ENCODE measurements at places on chromosomes 4 and X.

DNA sequence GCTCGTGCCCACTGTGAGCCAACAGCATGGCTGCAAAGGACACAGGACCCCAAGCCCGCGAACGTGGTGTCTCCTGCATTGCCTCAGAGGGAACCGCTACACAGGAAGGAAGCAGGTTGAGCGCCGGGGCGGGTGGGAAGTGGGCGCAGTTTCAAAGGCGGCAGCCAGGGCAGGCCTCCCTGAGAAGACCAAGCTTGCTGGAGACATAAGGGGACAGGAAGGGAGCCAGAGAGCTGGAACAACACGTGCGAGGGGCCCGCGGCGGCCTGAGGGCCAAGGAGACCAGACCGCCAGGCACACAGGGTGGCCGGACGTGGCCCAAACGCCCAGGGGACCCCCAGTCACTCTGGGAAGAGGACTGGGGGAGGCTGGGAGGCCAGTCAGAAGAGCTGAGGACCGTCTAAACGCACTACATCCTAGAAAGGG is 32.0 kb downstream of the CTBP1 start:
- no peak for DNase-seq

DNA sequence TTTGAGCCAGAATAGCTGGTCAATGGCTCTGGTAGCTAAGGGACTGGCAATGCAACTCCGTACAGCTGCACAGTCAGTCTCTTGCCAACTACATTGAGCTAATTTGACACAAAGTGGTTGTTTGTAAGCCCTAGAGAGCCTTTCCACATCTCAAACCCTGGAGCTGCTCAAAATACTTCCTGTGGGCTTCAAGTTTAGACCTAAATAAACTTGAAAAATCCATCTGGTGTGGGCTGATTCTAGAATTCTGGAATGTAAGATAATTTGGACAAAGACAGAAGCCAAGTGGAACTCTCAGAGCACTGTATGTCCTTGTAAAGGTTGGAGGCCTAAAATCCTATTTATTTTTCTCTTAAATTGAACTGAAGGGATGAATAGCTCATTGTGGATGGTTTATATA is 380.8 kb downstream of the SPRY1 start:
- no peak for DNase-seq

DNA sequence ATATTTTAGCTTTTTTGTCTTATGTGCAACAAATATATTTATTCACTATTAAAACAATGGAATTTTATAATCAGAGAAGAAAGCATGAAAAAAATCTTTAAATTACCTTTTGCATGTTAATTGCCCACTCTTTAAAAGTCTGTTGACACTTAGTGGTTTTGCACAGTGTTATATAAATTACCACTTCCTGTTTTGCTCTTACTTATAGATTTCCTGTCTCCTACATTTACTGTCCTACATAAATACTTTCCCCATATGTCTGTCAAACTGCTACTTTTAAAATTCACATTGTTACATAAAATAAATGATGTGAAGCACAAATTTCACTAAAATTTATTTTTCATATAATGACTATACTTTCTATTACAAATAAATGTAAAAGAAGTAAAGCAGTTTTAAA is 161.1 kb upstream of the NDST4 start:
- DNase-seq, result no peak

DNA sequence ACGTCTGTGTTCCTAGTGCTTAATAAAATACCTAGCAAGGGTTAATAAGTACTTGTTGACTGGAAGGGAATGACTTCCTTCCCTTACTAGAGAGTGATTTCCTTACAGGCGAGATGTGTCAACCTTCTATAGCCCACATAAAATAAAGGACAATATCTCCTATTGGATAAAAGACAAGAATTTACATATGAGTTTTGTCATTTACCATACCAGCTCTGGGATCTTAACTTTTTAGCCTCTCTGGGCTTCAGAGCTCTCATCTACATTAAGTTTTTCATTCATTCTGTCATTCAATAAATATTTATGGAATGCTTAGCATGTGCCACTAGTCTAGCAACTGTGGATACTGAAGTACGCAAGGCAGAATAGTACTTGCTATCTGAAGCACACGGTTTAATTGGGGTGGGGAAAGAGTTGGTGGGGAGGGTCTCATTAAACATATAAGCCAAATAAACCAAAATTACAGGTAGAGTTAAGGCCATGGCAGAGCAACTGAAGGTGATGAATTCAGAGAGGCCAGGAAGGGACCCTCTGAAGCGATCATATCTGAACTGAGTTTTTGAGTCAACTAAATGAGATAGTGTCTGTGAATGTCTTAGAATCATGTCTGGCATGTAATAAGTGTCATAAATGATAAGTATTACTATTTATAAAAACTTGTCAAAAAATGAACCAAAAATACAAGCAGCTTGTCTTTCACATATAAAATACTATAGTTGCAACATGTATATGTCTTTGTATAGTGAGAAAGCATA is 91.6 kb upstream of the BMP2K start:
- peak; percentile 36 for DNase-seq

GRCh38 chr4:74097631-74098426 is 1.2 kb downstream of the CXCL2 start:
- no peak for DNase-seq

DNA sequence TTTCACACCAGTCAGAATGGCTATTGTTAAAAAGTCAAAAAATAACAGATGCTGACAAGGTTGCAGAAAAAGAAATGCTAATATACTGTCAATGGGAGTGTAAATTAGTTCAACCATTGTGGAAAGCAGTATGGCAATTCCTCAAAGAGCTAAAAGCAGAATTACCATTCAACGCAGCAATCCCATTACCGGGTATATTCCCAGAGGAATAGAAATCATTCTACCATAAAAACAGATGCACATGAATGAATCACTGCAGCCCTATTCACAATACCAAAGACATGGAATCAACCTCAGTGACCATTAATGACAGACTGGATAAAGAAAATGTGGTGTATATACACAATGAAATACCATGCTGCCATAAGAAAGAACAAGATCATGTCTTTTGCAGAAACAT is 243.0 kb downstream of the STPG2 start:
- DNase-seq, result no peak

DNA sequence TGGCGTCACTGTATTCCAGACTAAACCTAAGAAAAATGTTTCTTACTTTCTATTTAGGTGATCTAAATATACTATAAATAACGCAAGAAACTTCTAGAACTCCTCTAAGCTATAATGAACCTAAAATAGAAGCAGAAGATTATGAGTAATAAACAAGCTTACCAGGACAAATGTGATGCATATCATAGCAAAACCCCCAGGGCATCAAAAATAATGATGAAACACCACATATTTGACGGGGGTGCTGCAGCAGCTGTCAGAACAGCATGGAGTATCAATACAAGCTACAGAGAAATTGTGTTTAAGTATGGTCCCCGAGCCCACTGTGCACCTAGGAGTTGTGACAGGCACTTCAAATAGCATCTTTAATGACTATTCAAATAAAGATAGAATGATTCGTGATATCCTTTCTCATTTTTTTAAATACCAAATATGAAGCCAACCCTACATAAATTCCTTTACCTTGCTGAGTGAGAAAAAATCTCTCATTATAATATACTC is 337.3 kb downstream of the CENPC start:
- DNase-seq, result no peak

Measured in fibroblast of skin of left quadriceps (primary cell).